ENCODE measurements at places on chromosomes 16 and 17. TPM values are rescaled to one million over a fixed set of nuclear protein-coding genes. Genes with fewer than 3 reads are reported as not detected.

DNA sequence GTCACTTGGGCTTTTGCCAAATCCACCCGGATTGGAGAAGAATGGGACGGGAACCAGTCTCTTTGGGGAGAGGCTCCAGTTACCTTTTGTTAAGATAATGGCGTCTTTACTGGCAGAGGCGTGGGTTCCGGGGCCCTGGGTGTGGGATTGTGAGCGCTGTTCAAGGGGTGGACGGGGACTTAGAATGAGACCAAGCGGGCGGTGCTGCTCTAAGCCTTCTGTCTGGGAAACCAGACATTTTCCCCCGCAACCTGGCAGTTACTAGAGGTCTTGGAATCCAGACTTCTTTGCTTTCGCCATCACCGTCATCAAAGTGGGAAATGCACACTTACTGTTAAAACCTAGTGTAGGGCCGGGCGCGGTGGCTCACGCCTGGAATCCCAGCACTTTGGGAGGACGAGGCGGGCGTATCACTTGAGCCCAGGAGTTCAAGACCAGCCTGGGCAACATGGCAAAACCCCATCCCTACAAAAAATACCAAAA is 706 bp downstream of the TEN1 start:
- DNase-seq: no peak

- DNase-seq: peak; percentile 17
Observed at GRCh38 chr17:5500589-5501391, 14.4 kb downstream of the MIS12 start.

GRCh38 chr17:40937384-40937819 is at the start of gene KRT23:
TSS of gene KRT23 (minus strand) at chr17:40937646. CDS start at chr17:40936603, 1,043 bp downstream.
- DNase-seq: peak; percentile 36

DNA sequence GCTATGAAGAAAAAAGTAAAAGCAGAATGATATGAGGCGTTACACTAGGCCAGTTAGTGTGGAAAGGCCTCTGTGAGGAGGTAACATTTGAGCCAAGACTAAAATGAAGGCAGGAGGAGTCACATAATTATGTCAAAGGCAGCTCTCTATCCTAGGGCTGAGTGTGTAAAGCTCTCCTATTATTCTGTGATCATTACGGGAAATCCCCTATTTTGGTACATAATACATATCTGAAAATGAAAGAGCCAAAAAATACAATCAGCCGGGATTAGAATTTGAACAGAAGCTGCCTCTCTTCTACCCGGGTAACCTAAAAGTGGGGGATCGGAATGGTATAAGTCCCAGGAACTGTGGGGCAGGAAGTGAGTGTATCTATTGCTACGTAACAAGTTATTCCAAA is 27.1 kb downstream of the HEATR3 start:
- DNase-seq: no peak

- DNase-seq: no peak
Observed at GRCh38 chr17:17466511-17466910, 10.3 kb upstream of the MED9 start.

DNA sequence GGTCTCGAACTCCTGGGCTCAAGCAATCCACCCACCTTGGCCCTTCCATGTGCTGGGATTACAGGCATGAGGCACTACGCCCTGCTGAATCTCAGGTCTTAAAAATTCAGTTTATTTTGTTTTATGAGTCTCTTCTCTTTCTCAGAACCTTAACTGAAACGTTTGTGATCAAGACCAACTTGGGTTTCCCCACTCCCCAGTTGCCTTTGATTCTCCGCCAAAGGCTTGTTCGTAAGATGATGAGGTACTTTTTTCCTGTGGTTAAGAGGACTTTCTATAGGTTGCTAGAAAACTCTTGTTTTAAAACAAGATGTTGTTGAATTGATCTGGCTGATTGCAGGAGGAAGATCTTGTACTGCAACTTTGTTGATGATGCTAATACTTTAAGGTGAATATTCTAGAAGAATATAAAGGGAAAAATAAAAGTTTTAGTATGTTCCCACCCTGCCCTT is 11.7 kb downstream of the ABCC1 start:
- DNase-seq: no peak

GRCh38 chr16:3838600-3839401 is 41.7 kb downstream of the CREBBP start:
- peak; percentile 31 for DNase-seq

- DNase-seq: no peak
Observed at GRCh38 chr17:75642182-75642783, 9.0 kb downstream of the SMIM5 start.

DNA sequence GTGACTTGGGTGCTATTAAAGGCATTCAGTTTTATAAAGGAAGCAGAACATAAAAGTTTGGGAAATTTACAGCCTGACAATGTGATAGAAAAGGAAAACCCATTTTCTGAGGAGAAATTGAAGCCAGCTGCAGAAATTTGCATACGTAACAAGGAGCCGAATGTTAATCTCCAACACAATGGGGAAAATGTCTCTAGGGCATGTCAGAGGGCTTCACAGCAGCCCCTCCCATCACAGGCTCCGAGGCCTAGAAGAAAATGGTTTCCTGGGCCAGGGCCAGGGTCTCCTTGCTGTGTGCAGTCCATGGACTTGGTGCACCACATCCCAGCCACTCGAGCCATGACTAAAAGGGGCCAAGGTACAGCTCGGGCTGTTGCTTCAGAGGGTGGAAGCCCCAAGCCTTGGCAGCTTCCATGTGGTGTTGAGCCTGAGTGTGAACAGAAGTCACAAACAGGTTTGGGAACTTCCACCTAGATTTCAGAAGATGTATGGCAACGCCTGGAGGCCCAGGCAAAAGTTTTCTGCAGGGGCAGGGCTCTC is 23.9 kb upstream of the TOM1L1 start:
- DNase-seq: no peak

GRCh38 chr16:48382131-48382530 is 3.1 kb downstream of the SIAH1 start:
- no peak for DNase-seq

DNA sequence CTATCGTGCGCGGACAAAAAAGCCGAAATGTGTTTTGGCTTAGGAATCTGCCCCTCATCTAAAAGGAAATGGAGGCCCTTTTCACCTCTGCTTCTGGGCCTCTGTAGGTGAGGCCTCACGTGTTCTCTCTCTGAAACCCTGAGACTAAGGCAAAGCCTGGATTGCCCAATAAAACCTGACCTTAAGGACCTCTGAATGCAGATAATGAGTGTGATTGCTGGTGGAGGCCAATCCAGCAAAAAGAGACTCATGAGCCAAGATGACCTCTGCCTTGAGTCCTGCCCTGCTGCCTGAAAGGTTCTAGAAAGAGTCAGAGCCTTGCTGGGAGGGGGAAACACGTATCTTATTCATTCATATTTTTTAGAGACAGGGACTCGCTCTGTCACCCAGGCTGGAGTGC is 44.5 kb upstream of the ABR start:
- no peak for DNase-seq

GRCh38 chr16:86370062-86370461 is 140.3 kb upstream of the FOXF1 start:
- DNase-seq: no peak

GRCh38 chr17:79809530-79810129 is 12.8 kb upstream of the CBX8 start:
- DNase-seq: no peak

DNA sequence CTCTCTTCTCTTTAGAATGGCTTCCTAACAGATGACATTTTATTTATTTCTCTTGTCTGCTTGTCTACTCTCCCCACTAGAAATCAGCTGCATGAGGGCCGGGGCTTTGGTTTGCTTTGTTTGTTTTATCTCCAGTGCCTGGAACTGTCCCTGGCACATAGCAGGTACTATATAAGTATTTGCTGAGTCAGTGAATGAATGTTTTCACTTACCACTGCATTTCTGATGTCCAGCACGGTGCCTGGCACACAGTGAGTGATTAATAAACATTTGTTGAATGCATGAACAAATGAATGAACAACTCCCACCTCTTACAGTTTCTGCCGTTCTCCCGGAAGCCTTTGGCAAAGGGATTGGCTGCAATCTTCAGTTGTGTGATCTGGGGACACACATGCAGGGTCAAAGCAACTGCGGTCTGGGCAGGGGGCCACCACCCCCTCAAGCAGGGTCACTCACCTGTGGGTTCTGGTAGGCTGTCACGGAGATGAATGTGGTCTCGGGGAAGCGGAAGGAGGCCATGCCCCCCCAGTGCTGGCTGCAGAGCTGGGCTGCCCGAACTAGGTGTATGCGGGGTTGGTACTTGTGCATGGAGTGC is 3.4 kb downstream of the TBX6 start:
- no peak for DNase-seq

GRCh38 chr16:2799859-2800226 is 1.6 kb downstream of the PRSS41 start:
- DNase-seq: peak; percentile 46

GRCh38 chr17:32783602-32784001 is 93.3 kb downstream of the MYO1D start:
- peak; percentile 53 for DNase-seq

GRCh38 chr16:16017812-16018211 is 68.4 kb downstream of the ABCC1 start:
- no peak for DNase-seq

Gene LLGL2
- total RNA-seq: 21.2 TPM

Gene SRCIN1
- 8.6 TPM for total RNA-seq

Gene PHOSPHO1
- total RNA-seq: not detected

Gene KLHL10
- total RNA-seq: not detected

Gene SCN4A
- 0.05 TPM for total RNA-seq

Gene IGFBP4
- total RNA-seq: 6.5 TPM

Measured in MCF 10A (cell line).